ENCODE measurements at places on chromosomes 16 and 17.

DNA sequence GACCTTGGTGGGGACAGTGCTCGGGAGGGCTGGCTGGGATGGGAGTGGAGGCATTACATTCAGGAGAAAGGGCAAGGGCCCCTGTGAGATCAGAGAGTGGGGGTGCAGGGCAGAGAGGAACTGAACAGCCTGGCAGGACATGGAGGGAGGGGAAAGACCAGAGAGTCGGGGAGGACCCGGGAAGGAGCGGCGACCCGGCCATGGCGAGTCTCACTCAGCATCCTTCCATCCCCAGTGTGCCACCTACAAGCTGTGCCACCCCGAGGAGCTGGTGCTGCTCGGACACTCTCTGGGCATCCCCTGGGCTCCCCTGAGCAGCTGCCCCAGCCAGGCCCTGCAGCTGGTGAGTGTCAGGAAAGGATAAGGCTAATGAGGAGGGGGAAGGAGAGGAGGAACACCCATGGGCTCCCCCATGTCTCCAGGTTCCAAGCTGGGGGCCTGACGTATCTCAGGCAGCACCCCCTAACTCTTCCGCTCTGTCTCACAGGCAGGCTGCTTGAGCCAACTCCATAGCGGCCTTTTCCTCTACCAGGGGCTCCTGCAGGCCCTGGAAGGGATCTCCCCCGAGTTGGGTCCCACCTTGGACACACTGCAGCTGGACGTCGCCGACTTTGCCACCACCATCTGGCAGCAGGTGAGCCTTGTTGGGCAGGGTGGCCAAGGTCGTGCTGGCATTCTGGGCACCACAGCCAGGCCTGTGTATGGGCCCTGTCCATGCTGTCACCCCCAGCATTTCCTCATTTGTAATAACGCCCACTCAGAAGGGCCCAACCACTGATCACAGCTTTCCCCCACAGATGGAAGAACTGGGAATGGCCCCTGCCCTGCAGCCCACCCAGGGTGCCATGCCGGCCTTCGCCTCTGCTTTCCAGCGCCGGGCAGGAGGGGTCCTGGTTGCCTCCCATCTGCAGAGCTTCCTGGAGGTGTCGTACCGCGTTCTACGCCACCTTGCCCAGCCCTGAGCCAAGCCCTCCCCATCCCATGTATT, 1.1 kb downstream of the CSF3 start:
- DNase-seq = no peak

- no peak for DNase-seq
Measured at GRCh38 chr16:24815021-24815420, 30.7 kb upstream of the SLC5A11 start.

DNA sequence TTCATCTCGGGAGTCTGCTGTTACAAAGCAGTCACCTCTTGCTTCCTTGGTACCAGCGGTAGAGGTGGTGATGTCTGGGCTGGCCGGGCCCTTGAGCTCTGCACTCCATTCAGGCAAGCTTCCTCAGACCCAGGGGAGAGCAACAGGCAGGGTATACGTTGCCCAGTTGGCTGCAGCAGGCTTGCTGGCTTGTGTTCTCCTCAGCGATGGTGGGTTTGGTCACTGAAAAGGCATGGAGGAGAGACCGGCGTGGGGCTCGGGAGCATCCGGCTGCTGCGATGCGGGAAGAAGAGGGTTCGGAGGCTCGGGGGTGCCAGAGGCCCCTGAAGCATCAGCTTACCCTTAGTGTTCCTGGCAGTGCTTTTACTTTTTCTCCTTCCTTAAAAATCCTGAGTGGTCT, 25.8 kb downstream of the SAP30BP start:
- no peak for DNase-seq

GRCh38 chr17:1590029-1590746, 27.6 kb upstream of the PITPNA start:
- no peak for DNase-seq

DNA sequence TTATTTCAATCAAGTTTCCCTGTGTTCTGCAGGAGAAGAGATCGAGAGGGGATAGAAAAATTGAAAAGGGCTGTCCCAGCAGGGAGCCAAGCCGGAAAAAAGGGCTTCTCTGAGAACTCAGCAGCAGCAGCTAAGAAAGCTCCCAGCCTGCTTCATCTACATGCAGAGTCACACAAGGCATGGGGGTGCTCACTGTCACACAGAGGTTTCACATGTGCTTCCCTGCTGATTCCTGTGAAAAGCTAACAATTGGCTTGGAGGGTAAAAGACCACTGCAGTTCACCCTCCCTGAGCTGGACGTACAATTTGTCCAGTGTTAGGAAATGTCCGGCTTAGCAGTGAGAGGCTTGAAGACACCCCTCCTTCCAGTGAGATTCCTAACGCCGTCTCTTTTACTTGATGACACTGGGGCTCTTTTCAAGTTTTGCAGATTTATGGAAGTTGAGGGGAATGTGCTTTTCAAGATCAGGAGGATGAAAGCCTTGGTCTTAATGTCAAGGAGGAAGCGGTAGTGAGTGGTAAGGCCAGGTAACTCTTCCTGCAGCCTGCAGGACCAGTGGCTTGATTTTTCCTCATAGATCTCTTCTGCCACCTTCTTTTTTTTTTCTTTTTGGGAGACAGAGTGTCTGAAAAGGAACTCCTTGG, 85.6 kb downstream of the WNT3 start:
- no peak for DNase-seq

GRCh38 chr16:539901-540530, 12.5 kb downstream of the CAPN15 start:
- no peak for DNase-seq

DNA sequence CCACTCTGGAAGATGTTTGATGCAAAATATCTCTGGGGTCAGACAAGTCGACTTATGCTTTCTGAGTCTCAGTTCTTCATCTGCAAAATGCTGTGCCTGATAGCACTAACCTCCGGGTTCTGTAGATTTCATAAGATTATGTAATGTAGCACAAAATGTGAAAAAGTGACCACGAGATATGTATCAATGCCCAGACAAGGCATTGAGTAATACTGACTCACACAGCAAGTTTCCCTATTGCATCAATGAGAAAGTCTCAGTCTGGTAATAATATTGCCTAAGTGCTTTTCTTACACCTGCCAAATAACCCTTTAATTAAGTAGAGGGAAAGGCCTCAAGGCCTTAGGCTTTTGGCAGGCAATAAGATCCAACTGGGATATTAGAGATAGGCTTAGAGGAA, 41.4 kb upstream of the MMP2 start:
- no peak for DNase-seq

- no peak for DNase-seq
Measured at GRCh38 chr17:40022961-40023541, 7.8 kb downstream of the CSF3 start.

DNA sequence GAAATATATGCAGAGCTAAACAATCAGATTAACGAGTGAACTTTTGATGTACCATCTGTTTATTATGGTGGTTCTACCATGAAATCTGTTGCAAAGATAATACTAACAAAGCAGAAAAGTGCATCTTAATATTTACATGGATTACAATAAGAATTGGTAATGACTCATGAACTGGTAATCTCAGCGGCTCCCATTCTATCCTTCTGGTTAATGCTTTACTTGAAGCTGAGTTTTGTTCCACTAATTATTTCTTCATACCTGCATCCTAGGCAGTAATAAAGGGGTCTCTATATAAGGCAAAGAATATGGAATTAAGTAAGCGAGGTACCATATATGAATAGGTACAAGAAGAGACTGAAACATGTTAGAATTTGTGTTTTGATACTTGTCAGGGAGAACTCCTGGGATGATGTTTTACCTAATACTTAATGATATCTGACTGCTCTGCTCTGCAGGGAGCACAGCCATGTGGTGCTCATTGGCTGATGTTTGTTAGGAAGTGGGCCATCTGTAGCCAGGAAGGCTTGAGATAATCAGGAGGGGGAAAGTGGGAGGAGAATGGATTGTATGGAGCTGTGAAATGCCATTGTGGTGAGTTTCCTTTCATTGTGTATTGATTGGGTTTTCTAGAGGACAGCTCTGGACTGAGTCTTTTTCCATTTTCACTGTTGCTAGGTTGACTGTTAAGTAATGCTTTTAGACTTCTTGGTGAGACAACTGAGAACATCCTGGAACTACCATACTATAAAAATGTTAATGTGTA, 52.6 kb downstream of the MAP2K6 start:
- no peak for DNase-seq

GRCh38 chr16:53809088-53809932, 105.4 kb downstream of the FTO start:
- no peak for DNase-seq

DNA sequence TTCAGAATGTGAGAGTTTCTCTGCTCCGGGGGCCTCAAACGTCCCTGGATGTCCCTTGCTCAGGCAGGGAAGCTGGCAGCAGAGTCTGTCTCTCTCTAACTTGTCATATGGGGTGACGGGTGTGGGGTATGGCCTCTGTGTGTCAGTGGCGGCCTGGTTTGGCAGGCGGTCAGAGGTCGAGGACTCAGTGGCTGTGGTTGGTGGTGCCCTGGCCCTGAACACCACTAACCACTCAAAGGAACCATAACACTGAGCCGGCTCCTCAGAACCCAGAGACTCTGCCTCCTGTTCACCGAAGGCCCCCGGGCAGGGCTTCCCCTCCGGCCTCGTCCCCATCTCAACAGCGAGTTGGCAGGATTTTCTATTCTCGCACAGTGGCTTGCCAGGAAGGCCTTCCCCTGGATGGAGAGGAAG, 677 bp downstream of the P2RX1 start:
- no peak for DNase-seq

DNA sequence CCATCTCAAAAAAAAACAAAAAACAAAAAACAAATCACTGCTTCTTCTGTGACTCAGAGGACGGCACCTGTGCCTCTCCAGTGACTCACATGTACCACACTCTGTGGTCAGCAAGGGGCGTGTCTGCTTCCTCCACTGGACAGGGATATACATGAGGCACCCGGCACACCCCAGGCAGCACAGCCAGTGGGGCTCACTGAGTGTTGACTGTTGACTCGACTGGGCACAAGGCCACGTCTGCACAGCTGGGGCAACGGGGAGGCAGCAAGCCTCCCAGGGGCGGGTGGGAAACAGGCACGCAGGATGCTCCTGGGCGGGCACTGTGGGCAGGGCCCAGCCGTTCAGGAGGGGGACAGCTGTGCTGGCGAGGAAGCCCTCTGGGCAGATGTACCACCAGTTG, 64.1 kb downstream of the TIMM22 start:
- no peak for DNase-seq

DNA sequence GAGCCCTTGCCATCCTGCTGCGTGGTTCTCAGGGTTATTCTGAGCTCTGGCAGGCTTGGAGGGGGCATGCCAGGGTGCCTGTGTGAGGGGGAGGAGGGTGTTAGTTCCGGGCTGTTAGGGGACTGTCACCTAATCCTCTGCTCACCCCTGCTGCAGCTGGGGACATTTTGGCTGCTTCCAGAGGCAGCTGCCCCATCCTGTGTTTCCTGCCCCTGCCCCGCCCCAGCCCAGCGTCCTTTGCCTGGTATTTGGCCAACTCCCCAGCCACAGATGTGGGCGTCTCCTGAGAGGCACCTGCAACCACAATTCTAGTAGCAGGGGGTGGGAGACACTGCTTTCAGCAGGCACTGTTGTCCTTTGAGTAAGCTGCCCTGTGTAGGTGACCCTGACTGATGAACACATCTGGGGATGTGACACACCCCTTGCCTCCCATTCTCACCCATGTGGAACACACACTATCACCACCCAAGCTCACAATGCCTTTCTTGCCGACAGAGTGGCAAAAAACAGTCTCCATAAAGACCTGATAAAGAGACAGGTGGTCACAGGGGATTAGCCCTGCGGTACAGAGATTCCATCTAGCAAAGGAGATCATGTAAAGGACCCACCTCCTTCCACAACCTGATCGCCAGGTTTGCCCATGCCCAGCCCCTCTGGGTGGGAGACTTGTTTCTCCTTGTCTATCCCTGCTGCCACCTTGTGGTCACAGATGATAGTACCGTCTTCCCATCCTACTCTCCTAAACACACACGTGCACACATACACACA, at the start of gene CHRNE:
TSS of gene CHRNE (minus strand) at position 48 of the 768 bp plus-strand sequence. CDS start at position 13, 35 bp downstream.
- no peak for DNase-seq

GRCh38 chr17:29996458-29996857, 55.0 kb downstream of the EFCAB5 start:
- DNase-seq = no peak

Data from stimulated activated CD4-positive, alpha-beta T cell treated with anti-CD3 and anti-CD28 coated beads, TNF-alpha, amount 100 ng/mL, for 4 hours (primary cell).